ENCODE measurements at places on chromosomes 6 and 20. TPM values are rescaled to one million over a fixed set of nuclear protein-coding genes. Genes with fewer than 3 reads are reported as not detected.

DNA sequence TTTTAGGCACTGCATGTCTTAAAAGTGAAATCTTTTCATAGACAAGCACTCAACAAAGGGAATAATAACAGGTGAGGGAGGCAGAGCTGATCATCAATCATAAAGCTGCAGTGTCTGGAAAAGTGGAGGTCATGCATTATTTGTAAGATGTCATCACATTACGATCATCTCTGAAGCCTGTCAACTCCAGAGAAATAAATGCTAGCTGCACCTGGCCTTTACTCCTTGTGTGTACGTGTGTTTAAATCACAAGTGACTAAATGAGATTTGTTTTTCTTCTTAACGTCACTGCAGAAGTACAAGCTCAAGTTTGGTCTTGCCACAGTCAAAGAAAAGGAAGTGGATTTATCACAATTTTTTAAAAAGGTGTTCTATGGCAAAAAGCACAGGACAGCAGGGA, 275.5 kb upstream of the SGK1 start:
- no peak for DNase-seq

GRCh38 chr6:43981363-43981990, 145.8 kb downstream of the MRPL14 start:
- DNase-seq, result no peak

GRCh38 chr6:145929037-145929633, 35.0 kb downstream of the SHPRH start:
- peak; percentile 4 for DNase-seq

GRCh38 chr6:101268541-101268940, 125.0 kb upstream of the GRIK2 start:
- no peak for DNase-seq

DNA sequence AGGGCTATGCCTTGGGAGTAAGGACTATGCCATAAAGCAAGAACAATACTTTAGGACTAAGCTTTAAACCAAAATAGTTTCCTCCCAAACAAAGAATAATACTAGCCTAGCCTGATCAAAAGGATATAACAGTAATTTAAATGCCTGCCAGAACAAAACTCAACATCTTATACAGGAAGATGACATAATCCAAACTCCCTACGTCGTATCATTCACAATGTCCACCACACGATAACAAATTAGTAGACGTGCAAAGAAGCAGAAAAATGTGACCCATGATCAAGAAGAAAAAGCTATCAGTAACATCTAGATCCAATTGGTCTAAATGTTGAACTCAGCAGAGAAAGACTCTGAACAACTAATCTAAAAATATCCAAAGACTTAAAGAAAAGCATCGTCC, 65.8 kb downstream of the RSPH3 start:
- no peak for DNase-seq

DNA sequence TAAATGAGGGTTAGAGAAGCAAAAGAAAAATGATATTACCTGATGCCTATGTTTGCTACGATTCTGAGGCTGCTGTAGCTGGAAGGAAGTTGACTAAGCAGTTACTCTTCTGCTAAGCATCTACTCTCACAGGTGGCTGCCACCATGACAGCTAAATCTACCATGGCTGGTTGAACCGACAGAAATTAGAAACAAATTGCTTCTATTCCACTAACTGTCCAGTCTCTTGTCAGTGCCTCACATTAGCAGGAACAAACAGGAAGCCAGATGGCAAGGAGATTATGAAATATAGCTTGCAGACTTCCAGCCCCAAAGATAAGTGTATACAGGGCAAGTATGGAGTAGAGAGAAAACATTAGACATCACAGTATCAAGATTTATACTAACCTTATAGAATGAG, 59.4 kb upstream of the TMEM200A start:
- no peak for DNase-seq

GRCh38 chr20:62347445-62347844, 19.7 kb downstream of the LAMA5 start:
- DNase-seq, result no peak

GRCh38 chr6:170151804-170152123, 139.1 kb downstream of the DLL1 start:
- DNase-seq, result no peak

DNA sequence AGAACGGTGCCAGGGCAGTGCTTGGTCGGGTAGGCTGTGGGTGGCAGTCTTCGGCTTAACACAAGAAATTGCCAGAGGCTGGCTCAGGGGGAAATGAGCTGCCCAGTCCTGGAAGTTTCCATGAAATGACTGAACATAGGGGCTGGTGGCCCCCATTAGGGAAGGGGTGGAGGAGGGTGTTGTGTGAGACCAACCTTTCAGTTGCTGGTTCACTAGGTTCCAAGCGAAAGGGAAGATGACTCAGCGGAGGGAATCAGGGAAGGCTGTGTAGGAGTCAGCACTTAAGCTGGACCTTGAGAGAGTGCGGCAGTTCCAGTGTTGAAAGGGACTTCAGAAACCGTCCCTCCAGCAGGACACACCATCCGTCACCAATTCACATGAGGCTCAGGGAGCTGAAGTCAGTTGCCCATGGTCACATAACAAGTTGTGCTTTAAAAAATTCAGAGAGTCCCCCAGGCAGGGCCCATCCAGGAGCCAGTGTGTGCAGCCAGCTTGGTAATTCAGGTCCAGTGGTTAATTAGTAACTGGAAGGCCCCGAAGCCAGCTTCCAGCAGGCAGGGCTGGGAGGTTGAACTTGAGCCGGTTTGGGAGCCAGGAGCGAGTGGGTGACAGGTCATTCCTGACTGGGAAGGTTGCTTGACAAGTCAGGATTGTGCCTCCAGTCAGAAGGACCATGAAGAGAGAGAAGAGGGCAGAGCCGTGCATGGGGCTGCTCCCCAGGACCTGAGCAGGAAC, at the start of gene SGK2:
Gene SGK2 (plus strand): TSS at position 616 of the 735 bp plus-strand sequence. CDS start 7,469 bp downstream, outside the sequence.
- no peak for DNase-seq

GRCh38 chr6:11622156-11622555, 84.6 kb downstream of the TMEM170B start:
- no peak for DNase-seq

DNA sequence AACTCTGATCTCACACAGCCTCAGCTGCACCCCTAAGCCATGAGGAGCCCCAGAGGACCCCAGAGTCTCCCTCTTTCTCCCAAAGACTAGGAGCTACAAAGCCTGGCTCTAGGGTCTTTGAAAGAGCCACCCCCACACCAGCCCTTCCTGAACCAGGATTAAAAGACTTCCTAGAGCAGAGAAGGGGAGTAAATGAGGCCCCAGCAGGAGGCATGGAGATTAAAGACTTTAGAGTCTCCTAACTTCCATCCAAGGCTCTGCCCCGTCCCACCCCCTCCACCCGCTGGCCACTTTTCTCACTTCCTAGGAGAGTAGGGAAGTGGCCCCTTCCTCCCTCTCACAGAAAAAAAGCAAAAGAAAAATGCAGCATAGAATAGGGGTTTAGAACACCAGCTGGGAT, 1.7 kb downstream of the PREX1 start:
- DNase-seq, result no peak

DNA sequence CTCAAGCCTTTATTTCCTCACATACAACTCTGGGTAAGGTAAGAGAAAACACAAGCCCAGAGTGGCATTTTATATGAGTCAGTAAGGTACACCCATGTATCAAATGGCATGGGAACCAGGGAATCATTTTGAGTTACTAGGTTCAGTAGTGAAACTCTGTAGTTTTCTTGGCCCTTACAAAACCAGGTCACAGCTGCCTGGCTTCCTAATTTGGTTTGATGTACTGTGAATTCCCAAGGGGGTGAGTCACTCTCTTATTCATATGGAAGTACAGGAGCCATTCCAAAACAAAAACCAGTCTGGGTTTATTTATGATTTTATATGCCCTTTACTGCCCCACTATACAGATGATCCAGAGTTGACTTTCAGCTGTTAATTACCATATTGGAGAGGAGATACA, 70.7 kb downstream of the PDE7B start:
- no peak for DNase-seq

GRCh38 chr6:143241111-143241510, 180.4 kb downstream of the AIG1 start:
- no peak for DNase-seq

- DNase-seq, result no peak
Observed at GRCh38 chr6:119255492-119255891, 94.1 kb downstream of the MAN1A1 start.

DNA sequence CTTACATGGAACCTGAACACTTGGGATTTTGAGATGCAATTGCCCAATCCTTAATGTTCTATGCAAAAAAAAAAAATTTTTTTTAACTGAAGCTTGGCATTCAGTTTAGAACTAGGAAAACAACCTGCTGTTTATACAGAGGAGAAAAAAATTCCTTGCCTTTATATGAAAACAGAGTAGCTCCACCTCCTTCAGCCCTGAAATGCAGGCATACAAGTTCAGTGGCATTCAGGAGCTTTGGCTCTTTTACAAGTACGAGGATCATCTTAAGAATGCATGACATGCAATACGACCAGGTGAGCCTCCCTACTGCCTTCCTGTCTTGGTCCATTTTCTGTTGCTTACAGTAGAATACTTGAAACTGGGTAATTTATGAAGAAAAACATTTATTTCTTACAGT, 20.4 kb downstream of the PAX1 start:
- no peak for DNase-seq

DNA sequence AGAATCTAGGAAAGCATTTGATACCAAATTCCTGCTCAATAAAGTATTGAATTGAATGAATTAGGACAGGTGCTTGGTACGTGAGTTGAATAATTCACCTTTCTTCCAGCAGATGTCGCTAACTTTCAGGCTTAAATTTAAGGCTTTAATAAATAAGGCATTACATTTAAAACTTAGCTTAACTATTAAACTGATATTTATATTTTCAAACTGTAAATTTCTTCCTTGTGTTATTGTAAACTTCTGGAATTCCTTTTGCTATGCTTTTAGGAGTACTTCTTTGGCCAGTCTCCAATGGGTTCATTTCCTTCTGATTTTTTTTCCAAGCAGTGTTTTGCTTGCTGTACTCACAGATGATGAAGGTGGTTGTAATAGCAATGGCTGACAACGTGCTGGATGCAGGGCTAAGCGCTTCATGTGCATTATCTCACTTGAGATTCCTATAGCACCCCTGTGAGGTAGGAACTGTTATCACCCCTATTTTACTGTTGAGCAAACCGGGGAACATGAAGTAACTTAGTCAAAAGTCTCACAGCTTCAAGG, 71.3 kb upstream of the SLC2A12 start:
- DNase-seq, result no peak

DNA sequence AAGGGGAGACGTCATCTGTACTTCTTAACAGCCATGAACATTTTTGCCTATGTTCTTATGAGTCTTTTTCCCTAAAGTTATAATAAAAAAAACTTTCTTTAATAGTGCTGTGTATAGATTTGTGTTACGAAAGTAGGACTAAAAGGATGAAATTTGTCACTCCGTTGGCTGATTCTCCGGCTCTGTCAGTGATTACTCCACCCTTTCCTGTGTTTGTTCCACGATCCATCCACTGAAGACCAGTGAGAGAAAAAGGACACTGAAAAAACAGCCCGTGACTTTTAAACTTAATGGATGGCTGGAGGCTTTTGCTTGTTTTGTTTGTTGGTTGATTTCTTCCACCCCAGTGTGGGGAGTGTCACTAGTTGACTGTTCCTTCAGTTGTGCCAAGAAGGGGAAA, 232.0 kb upstream of the NOX3 start:
- DNase-seq, result no peak

DNA sequence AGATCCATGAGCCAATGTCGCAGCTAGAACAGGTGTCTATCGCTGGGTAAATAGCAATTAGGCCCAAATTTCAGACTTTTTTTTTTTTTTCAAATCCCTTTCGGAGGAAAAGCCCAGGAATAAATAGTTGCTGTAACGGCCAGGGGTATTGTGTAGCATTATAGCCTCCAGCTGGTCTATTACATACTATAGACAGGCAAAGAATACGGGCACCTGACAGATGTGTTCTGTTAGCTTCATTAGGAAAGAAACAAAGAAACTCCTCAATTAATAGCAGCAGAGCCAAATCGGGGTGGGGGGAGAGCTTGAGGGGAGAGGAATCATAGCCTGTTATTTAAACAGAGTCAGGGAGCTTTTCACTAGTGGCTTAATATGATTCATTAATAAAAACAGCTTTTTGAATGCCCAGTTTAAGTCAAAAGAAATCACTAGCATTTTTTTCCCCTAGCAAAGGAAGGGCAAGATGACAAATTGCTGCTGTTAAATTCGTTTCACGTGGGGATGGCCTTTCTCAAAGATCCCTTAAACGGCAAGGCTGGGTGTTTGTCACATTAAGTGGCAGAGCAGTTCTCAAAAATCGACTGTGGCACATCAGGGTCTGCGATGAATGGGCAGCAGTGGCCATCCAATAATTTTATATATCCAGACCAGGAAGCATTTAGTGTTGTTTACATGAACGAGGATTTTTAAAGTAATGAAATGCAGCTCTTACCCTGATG, 139.4 kb downstream of the ID4 start:
- no peak for DNase-seq

DNA sequence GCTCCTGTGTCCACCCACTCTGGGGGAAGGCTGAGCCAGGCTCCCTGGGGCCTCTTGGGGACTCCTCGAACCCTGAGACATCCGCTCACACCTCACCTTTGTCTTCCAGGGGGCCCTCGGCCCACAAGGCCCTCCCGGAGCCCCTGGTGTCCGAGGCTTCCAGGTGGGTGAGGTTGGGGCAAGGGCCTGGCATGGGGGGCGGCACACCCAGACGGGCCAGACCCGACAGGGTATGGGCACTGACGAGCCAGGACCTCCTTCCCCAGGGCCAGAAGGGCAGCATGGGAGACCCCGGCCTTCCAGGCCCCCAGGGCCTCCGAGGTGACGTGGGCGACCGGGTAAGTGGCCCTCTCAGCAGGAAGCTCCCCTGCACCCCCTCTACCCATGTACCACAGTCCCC, 13.4 kb downstream of the COL9A3 start:
- no peak for DNase-seq

DNA sequence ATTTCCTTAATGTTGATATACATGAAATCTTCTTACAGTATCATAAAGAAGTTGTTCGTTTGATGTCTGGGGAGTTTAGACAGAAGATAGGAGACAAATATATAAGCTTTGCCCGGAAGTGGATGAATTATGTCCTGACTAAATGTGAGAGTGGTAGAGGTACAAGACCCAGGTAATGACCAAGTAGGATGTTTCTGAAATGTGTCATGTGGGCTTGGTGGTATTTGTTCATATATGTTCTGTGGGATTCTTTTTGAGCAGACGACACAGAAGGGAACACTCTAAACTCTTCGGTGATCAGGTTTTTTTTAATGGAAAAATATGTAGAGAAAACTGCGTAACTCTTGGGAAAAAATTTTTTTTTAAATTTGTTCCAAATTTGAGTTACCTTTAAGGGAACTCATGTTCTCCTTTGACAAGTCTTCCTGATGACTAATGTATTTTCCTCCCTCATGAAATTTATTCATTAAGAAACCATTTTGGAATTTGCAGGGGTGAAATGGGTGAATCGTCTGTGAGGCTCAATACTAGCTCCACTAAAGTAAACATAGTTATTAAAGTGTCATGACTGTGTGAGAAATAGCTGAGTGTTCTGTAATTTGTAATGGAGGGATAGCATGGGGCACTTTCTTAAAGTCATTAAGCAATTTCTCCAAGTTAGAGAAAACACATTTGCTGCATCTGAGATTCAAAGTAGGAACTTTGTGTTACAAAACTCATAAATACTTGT, 100.6 kb downstream of the MAP3K4 start:
- DNase-seq, result no peak

GJA10 gene
- total RNA-seq, result not detected

EYA4 gene
- not detected for total RNA-seq

HIVEP1 gene
- 54.3 TPM for total RNA-seq

TGM6 gene
- total RNA-seq, result not detected

PROKR2 gene
- not detected for total RNA-seq

OVOL2 gene
- not detected for total RNA-seq

CPXM1 gene
- 1.1 TPM for total RNA-seq

DDO gene
- total RNA-seq, result not detected

TFAP2A gene
- 0.14 TPM for total RNA-seq

NOX3 gene
- total RNA-seq, result not detected

DPPA5 gene
- not detected for total RNA-seq

TREML4 gene
- not detected for total RNA-seq

POU3F2 gene
- not detected for total RNA-seq

ZSWIM3 gene
- 8.4 TPM for total RNA-seq
